ENCODE measurements at places on chromosomes 6 and 20.

GRCh38 chr6:82651845-82652335 is 288.3 kb downstream of the TPBG start:
- no peak for DNase-seq

- DNase-seq = no peak
Observed at GRCh38 chr6:154969796-154970195, 25.3 kb upstream of the TIAM2 start.

GRCh38 chr6:43127180-43127579 is 43.9 kb upstream of the SRF start:
- no peak for DNase-seq

- no peak for DNase-seq
Observed at GRCh38 chr6:165663736-165664558, 906 bp upstream of the PDE10A start.

DNA sequence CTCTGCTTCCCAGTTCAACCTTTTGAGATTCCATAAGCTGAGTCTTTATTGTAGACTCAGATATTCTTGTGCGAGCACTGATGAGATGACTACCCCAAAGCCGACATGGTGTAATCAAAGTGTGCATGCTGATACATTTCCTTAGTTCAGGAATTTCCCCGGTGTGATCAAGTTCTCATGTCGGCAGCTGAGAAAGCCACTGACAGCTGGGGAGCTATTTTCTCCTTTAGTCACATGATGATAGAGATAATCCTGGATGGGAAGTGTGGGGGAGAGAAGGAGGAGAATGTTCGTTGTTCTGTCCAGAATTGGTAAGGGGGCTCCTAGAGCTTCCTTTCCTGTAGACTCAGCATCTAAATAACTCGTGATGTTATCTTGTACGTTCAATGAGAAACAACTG is 7.7 kb upstream of the CAP2 start:
- DNase-seq = no peak

- DNase-seq = no peak
Observed at GRCh38 chr6:1379017-1379787, 10.2 kb upstream of the FOXF2 start.

GRCh38 chr6:89297695-89298351 is 17.3 kb downstream of the GABRR2 start:
- peak; percentile 62 for DNase-seq

- DNase-seq = no peak
Observed at GRCh38 chr6:148348335-148348734, 5.7 kb downstream of the SASH1 start.

DNA sequence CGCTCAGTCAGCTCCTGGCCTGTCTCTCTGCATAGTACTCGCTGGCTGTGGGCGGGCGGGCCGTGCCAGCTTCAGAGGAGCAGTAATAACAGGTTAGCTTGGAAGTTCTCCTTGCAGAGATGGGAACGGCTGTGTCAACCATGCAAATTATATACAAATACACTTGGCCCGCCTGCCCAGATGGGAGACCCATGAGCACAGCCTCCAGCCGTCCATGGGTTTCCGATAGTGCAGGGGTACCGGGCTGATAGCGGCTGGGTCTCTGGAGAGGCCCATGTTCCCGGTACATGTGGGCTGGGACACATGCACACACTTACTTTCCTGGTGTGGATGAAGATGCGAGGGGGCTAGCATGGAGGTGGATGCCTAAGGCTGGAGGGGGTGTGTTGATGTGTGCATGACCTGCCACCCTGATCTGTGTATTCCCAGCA is 12.8 kb upstream of the ZNF831 start:
- DNase-seq = no peak

DNA sequence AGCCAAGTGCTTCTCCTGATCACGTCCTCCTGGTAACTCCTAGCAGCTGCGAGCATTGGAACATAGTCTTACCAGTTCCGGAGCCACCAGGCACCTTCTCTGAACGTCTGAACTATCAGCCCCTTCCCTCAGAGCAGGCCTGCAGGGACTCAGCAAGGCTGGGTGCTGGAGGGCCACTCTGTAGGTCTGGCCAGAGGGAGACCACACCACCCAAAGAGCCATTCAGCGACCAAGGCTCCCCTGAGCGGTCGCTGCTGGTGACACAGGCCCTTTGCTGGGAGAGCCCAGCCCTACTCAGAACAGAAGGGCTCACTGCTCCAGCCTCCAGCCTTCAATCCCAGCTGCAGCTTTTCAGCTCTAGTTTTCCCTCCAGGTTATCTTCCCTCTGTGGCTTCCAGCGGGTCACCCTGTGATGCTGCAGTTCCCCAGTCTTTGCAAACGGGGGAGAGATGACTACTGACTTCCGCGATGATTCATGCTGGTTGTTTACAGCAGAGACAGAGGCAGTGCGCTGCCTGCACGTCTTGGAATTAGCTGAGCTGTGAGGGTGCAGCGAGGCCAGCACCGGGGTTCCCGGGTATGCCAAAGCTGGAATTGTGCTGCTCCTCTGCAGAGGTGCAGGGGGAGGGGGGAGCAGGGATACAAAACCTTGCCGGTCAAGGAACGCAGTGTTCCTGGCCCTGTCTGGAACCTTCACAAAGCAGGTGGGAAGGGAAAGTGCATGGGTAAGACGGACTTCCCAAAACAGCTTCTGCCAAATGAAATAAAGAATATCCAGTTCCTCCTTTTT is 161.4 kb downstream of the LY86 start:
- DNase-seq = peak; percentile 76

GRCh38 chr20:36405255-36405654 is 99.1 kb downstream of the DLGAP4 start:
- DNase-seq = no peak

DNA sequence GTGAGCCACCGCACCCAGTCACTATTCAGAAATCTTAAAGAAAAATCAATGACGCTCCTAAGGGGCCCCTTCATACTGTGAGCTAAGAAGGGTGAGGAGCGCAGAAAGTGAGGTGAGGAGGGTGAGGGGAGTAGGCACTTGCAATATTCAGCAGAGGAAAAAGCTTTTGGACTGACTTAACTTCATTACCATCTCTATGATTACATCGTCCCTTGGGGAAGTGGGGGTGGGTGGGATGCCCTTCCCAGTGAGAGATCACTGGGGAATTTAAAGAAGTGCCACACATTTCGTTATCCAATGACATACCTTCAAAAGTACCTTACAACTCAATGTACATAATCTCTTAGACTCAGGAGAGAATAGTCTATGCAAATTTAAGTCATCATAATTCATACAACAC is 46.5 kb downstream of the SMLR1 start:
- no peak for DNase-seq

GRCh38 chr20:41903586-41903985 is 285.4 kb upstream of the CHD6 start:
- no peak for DNase-seq

GRCh38 chr6:167275001-167275400 is 16.1 kb upstream of the UNC93A start:
- DNase-seq = no peak

GRCh38 chr6:105015482-105015881 is 58.6 kb downstream of the LIN28B start:
- DNase-seq = no peak

DNA sequence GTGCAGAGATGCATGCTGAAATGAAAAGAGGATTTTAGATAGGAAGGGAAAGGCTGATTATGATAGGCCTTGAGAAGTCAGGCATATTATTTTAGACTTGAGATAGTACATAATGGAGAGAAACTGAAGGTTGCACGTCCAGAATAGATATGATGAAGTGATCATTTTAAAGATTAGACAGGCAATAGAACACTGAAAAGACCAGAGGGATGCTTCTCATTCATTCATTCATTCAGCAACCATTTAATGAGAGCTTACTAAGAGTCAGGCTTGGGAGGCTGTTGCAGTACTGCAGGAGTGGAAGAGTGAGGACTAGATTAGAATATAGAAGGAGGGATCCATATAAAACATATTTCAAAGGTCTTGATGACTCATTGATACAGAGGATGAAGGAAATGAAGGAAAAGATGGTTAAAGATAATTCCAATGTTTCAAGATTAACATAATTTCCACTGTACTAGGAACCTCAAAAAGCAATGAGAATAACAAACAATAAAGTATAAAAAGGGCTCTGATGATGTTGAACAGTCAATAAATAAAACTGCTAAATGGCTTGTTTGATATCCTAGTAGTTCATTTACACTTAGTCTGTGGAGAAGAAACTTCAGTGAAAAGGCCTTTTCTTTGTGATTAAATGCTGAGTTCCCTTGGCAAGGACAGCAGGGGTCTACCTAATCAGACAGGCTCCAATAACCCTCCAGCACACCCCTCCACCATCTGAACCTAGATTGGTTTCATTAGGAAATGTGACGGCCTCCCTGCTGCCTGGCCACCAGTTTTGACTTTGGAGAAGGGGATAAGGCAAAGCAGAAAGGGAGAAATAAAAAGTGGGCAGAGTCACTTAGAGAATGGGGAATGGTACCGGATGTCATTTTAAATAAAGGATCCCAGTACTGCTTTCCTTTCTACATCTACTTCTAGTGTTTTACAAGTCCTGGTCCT is 5.3 kb upstream of the FBXO9 start:
- no peak for DNase-seq

DNA sequence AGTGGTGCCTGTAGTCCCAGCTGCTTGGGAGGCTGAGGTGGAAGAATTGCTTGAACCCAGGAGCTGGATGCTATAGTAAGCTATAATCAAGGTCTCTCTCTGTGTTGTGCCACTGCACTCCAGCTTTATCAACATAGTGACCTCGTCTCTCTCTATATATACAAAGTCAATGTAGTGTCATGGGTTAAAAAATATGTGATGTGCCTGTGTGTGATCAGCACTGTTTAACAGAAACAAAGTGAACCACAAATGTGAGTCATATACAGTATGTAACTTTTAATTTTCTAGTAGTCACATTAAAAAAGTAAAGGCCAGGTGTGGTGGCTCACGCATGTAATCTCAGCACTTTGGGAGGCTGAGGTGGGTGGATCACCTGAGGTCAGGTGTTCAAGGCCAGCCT is 85.3 kb upstream of the RNF24 start:
- DNase-seq = no peak

DNA sequence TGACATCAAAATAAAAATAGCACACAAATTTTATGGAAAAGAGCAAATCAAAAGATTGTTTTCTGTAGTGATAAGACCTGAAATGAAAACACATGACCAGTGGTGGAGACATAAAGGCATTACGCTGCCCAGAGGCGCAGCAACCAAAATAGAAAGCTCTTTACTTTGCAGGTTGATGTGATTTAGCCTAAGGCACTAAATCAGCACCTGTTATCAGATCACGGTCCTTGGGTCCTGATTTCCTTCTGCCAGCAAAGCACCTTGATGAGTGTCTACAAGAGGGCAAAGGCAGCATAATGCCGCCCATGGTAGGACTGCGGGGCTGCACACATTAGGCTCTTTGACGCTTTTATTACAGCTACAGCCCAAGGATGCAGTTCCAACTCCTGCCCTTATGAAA is 19.3 kb upstream of the RAMACL start:
- DNase-seq = no peak

GRCh38 chr20:31695849-31696804 is 26.5 kb downstream of the BCL2L1 start:
- DNase-seq = no peak

- no peak for DNase-seq
Observed at GRCh38 chr20:39658662-39659409, 696.7 kb downstream of the DHX35 start.

DNA sequence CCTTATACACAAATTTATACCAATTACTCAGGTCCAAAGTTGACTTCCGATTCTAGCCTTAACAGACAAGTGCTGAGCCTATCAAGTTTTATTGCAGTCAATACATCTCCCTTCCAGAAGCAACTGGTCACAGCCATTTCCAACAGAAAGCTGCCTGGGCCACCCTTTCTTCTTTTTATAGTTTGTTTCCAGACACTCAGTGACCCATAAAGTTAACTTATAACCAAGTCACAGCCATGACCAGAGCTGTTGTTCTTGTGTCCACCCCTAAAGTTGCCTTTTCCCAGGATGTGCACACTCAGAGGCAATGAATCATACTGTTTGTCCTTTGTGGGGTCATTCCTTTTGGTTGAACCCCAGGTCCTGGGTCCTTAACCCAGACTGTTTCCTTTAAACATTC is 89.9 kb downstream of the CD83 start:
- no peak for DNase-seq

- DNase-seq = no peak
Observed at GRCh38 chr6:11380969-11381744, 148.7 kb upstream of the NEDD9 start.

GRCh38 chr6:34022873-34023255 is 123.0 kb downstream of the GRM4 start:
- DNase-seq = no peak

GRCh38 chr6:110265273-110265672 is 85.0 kb downstream of the CDC40 start:
- no peak for DNase-seq

DNA sequence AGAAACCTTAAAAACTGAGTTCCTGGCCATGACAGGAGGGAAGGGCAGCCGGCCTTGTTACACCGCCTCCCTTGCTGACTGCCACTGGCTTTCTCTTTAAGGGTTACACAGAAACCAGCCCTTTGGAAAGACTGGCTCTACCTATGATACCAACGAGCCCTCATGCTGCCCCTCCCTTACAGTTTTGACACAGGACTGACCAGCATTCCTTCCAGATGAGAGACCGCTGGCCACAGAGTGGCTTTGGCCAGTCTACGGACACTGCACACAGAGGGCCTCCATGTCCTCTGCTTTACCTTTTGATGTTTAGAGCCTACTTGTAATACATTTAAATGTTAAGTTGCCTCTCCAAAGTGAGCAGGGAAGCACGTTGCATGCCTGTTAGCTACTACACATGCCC is 243.2 kb upstream of the GMDS start:
- no peak for DNase-seq

DNA sequence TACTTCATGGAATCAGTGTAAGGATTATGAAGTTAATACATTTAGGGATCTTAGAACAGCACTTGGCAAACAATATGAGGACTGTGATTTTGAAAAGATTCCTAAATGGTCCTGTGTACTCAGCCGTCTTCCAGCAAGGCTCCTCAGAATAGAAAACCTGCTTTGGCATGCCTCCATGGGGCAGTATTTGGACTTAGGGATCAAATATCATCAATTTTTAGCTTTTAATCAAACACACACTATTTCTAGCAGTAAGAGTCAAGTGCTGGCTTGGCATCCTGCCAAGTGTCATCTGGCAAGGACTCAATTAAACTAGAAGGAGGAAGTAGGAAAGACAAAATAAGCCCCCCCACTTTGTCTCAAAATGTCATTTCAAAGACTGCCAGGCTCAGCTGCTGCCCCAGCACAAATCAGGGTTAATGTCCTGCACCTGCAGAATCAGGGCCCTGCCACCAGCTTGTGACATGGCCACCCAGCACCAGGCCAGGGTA is 40.8 kb downstream of the IYD start:
- no peak for DNase-seq

DNA sequence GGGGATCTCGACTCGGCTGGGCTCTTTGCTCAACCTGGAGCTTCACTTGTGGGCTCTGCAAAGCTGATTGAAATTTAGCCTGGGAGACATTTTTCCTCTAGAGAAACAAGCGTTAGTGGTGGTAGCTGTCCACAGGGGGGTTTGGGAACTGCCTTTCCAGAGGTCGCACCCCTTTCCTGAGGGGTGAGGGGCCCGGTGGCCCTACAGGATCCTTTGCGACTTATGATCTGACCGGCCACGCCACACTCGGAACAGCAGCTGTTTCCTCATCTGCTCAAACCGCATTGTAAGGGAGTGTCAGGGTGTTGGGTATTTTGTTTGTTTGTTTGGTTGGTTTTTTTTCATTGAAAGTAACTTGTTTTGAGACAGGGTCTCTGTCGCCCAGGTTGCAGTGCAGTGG is 21.0 kb downstream of the PNLDC1 start:
- no peak for DNase-seq

- DNase-seq = no peak
Observed at GRCh38 chr6:130765181-130765727, 62.0 kb upstream of the SMLR1 start.

All from activated CD4-positive, alpha-beta T cell treated with anti-CD3 and anti-CD28 coated beads, Interleukin-2, Interleukin-4, amounts not matched to agents 100 ng/mL and 50 ng/mL, durations not matched to agents 16 hours and 8 hours (primary cell).